ENCODE measurements at places on chromosomes 7 and 10. TPM values are rescaled to one million over a fixed set of nuclear protein-coding genes. Genes with fewer than 3 reads are reported as not detected.

DNA sequence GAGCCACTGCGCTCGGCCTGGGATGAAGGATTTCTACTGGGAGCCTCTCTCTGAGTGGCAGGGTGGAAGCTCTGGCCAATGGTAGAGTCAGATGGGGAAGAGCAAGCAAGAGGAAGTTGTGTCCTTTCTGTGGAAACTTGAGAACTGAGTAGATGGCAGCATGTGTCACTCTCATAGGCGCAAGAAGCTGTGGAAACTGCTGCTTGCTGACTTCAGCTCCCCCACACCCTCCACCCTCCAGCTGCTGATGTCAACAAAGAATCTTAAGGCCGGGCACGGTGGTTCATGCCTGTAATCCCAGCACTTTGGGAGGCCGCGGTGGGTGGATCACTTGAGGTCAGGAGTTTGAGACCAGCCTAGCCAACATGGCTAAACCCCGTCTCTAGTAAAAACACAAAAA, 39.8 kb upstream of the SRGN start:
- no peaks in the 10 kb centered on the region for H3K36me3 ChIP-seq
- H3K4me3 ChIP-seq, result no peak overlapping the region
- no peak for DNase-seq
- no peak overlapping the region for H3K27ac ChIP-seq
- no peaks in the 10 kb centered on the region for H3K4me1 ChIP-seq

DNA sequence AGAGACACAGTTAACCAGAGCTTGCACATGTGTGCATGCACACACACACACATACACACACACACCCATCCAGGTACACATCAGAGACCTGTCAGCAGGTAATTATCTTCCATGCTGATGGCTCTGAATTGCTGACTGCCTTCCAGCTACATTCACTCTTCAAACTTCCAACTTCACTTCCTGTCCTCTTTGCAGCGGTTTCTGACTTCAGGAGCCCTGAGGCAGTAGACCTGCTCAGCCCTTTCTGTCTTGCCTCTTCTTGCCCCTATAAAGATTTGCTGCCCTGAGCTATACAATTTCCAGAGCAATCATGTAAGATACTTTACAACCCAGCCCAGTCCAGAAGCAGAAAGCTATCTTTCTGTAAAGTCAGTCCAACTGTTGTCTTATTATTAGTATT, 310.2 kb downstream of the FGFR2 start:
- no peaks in the 10 kb centered on the region for H3K36me3 ChIP-seq
- H3K4me1 ChIP-seq, result peaks cover 17% of the 10 kb centered on the region
- H3K27me3 ChIP-seq, result no peaks in the 10 kb centered on the region
- H3K4me3 ChIP-seq, result no peak overlapping the region

ANKIB1 gene
- 27.7 TPM for total RNA-seq

DNA sequence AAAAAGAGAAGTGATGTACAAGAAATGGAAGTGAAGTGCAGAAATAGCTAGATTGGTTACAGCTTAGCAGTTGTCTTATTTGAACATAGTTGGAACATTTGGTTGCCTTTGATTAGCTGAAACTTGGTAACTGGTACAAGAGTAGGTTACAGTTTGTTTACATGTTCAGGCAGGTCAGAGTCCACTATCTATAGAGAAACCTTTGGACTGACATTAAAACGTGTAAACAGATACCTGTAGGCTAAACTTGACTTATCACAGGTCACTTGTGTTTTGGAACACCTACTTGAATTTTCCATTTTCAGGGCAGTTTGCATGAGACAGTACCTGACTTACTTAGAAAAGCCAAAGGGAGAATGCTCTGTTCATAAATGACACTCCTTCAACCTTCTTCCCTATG, 28.5 kb upstream of the CYP2C8 start:
- no peaks in the 10 kb centered on the region for H3K27me3 ChIP-seq
- no peak for DNase-seq
- no peaks in the 10 kb centered on the region for H3K36me3 ChIP-seq
